Cerebellar nuclear complex (tissue), 1 donor: ENCODE measurements at places on chromosomes 13 and 19.

DNA sequence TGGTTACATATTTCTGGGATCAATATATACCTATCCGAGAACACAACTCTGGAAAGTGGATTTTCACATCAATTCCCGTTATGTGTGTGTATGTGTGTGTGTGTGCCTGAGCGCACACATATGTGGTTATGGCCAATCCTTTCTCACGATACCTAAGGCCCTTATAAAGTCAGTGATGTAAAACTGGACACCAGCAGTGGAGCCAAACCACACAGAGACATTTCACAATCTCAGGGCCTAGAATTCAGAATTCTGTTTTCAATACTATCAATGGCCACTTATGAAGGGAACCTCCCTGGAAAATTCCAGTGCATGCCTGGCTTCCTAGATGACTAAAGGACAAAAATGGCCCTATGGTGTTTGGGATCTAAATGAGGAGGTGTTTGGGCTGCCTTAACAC is 187.3 kb upstream of the UBL3 start:
- DNase-seq = no peak

DNA sequence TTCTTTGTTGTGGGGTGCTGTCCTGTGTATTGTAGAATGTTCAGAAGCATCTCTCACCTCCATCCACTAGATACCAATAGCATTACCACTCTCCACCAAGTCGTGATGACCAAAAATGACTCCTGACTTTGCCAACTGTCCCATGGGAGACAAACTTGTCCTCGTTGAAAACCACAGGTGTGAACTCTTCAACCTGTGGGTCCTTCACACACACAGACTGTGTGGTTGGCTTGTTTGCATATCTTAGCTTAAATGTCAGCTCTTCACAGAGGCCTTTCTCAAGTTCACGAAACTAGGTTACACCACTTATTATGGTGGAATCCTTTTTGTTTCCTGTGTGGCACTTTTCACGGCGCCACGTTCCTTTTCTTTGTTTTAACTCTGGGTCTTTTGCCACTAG is 6.8 kb downstream of the GPC5 start:
- DNase-seq = no peak

DNA sequence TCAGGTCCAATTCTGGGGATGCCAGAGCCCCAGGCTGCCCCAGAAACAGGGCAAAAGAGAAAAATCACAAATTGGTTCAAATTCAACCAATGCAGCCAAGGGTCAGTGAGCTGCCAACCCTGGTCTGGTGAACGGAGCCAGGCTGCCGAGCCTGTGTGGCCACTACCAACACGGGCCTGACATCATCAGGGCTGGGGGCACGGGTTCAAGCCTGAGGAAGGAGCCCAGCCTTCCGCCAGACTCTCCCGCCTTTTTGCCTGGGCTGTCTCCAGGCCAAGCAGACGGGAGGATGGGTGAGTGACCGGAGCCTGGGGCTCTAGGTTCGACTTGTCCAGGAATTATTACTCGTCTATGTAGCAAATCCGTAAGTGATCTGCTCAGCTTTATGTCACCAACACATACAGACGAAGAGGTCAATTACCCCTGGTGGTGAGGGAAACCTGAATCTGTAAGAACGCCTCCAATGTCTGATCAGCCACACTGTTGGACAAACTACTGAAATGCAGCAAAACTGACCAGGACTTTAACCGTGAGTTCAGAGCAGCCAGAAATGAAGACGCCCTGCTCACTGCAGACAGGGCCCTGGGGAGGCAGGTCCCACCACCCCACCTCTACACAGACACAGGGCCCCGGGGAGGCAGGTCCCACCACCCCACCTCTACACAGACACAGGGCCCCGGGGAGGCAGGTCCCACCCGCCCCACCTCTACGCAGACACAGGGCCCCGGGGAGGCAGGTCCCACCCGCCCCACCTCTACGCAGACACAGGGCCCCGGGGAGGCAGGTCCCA is 31.8 kb downstream of the RAB20 start:
- no peak for DNase-seq

- no peak for DNase-seq
These were observed 36.8 kb upstream of the ATP11A start for GRCh38 chr13:112653071-112653470.
